ENCODE measurements at places on chromosomes 16 and 17. TPM values are rescaled to one million over a fixed set of nuclear protein-coding genes. Genes with fewer than 3 reads are reported as not detected.

The SHISA9 gene
- total RNA-seq: 0.11 TPM

The ABCC12 gene
- total RNA-seq: not detected

GRCh38 chr17:82287868-82288801, 14.6 kb upstream of the CSNK1D start:
- DNase-seq: no peak

DNA sequence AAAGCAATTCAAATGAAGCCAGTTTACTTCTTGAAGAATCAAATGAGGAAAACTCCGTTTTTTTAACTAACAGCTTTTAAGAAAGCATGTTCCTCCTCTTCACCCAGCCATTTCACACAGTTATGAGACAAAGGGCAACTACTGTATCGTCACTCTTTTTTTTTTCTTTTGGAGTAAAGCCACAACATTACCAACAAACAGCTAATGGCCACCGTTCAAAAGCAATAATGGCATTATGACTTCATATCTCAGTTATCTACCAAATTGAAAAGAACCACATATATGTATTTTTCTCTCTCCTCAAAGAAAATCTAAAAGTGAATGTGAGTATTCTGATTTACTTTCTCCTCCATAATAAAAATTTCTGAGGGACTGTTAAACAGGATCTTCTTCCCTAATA, 14.5 kb downstream of the GRB2 start:
- DNase-seq: no peak

GRCh38 chr16:30087181-30087898, 4.4 kb downstream of the TBX6 start:
- no peak for DNase-seq

GRCh38 chr16:2157480-2158261, 2.1 kb downstream of the TRAF7 start:
- DNase-seq: no peak

DNA sequence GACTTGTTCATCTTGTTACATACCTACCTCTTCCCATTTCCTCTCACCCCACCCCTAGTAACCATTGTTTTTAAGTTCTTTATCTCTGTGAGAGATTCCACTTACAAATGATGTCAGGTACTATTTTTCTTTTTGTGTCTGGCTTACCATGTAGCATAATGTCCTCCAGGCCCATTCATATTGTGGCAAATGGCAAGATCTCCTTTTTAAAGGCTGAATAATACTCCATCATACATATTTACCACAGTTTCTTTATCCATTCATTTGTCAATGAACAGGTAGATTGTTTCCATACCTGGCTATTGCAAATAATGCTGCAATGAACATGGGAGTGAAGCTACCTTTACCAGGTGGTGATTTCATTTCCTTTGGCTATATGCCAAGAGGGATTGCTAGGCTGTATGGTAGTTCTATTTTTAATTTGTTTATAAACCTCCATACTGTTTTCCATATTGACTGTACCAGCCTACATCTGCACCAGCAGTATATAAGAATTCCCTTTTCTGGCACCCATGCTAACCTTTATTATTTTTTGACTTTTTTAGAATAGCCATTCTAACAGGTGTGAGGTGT, 53.9 kb downstream of the NSRP1 start:
- no peak for DNase-seq

GRCh38 chr16:27154705-27155521, 48.4 kb upstream of the KDM8 start:
- peak; percentile 39 for DNase-seq

- DNase-seq: no peak
Observed at GRCh38 chr17:35942588-35943186, 826 bp downstream of the LYZL6 start.

GRCh38 chr16:76910931-76911330, 280.1 kb upstream of the MON1B start:
- DNase-seq: no peak

DNA sequence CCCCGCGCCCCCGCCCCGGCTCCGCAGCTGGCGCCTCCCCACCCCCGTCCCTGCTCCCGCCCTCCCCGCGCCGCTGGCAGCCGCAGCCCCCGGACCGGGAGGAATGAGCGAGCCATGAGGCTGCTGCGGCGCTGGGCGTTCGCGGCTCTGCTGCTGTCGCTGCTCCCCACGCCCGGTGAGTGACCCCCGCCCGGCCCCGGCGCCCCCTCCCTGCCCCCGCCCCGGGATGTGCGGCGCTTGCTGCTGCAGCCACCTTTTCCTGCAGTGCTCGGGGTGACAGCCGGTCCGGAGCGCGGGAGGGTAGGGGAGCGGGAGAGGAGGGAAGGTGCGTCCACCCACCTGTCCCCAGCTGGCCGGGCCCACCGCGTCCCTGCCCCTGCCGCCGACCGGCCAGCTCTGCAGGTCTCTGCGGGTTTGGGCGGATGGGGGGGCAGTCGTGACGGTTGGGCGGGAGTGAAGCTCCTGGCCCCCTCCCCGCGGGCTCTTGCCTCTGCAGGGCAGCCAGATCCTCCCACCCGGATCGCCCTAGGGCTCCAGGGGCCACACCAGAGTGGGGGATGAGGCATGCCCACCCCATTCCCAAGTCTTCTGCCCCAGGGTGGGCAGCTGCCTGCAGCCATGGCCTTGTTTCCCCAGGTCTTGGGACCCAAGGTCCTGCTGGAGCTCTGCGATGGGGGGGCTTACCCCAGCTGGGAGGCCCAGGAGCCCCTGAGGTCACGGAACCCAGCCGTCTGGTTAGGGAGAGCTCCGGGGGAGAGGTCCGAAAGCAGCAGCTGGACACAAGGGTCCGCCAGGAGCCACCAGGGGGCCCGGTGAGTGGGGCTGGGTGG, 513 bp downstream of the ADAM11 start:
- no peak for DNase-seq

Data from thyroid gland (tissue), 4 donors.